Suprapubic skin (tissue), 4 donors: ENCODE measurements at places on chromosomes 4 and X. TPM values are rescaled to one million over a fixed set of nuclear protein-coding genes. Genes with fewer than 3 reads are reported as not detected.

DNA sequence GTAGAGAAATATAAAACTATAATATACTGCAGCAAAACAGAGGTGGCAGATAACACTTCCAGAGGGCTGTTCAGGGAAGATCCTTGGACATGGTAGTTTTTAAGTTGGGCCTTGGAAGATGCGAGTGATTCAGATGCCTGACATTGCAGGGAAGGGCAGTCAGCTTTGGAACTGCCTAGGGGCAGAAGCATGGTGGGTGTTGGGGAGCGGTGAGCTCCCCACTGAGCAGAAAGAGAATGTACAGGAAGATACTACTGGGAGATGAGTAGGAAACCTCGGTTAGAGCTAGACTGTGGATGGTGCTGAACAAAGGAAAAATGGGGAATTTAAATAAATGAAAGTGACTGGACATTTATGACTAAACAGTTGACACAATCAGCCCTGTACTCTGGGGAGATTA lies 24.9 kb upstream of the SEC24B start:
- no peak for DNase-seq

IL2RG gene
- 2.6 TPM for total RNA-seq

GRCh38 chrX:2596555-2597255 lies 94.4 kb upstream of the CD99 start:
- DNase-seq: no peak

DNA sequence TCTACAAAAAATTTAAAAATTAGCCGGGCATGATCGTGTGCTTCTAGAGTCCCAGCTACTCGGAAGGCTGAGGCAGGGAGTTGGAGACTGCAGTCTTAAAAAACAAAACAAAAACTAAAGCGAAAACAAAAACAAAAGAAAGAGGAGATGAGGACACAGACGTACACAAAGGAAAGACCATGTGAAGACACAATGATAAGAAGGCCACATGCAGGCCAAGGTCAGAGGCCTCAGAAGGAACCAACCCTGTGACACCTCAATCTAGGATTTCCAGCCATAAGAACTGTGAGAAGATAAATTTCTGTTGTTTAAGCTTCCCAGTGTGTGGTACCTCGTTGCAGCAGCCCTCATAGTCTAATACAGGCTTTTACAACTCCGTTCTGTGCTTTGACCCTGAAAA lies 177.0 kb upstream of the ATP6AP2 start:
- DNase-seq: no peak

GRCh38 chr4:150909116-150909515 lies 106.0 kb downstream of the LRBA start:
- no peak for DNase-seq

GRCh38 chr4:1112174-1112820 lies 1.1 kb downstream of the RNF212 start:
- no peak for DNase-seq

USP27X gene
- 3.0 TPM for total RNA-seq

SLC34A2 gene
- total RNA-seq: 3.3 TPM
